ENCODE measurements at places on chromosomes 12 and 14. TPM values are rescaled to one million over a fixed set of nuclear protein-coding genes. Genes with fewer than 3 reads are reported as not detected.
A peak's percentile ranks its signal among the peaks of the same experiment; 100 is the strongest.

GRCh38 chr14:51228391-51228790, 11.7 kb upstream of the TMX1 start:
- H3K27me3 ChIP-seq: no peaks in the 10 kb centered on the region
- DNase-seq: no peak
- H3K4me1 ChIP-seq: no peaks in the 10 kb centered on the region

GRCh38 chr14:63275611-63276010, 43.1 kb downstream of the GPHB5 start:
- H3K27ac ChIP-seq: no peak overlapping the region
- no peak overlapping the region for H3K4me3 ChIP-seq
- no peaks in the 10 kb centered on the region for H3K27me3 ChIP-seq
- H3K4me1 ChIP-seq: no peaks in the 10 kb centered on the region

GRCh38 chr12:46948936-46949545, 123.2 kb upstream of the SLC38A4 start:
- H3K4me1 ChIP-seq: no peaks in the 10 kb centered on the region
- no peak for DNase-seq
- no peaks in the 10 kb centered on the region for H3K27me3 ChIP-seq
- H3K4me3 ChIP-seq: no peak overlapping the region

- H3K36me3 ChIP-seq: no peaks in the 10 kb centered on the region
- no peak overlapping the region for H3K27ac ChIP-seq
- DNase-seq: no peak
- no peaks in the 10 kb centered on the region for H3K27me3 ChIP-seq
- H3K4me3 ChIP-seq: no peak overlapping the region
- H3K4me1 ChIP-seq: no peaks in the 10 kb centered on the region
Measured at GRCh38 chr14:31252865-31253264, 45.3 kb upstream of the HECTD1 start.

GRCh38 chr12:109723311-109723881, 9.8 kb downstream of the FAM222A start:
- H3K27ac ChIP-seq: no peak overlapping the region
- peak overlapping the region; percentile 20 for H3K4me3 ChIP-seq
- no peaks in the 10 kb centered on the region for H3K36me3 ChIP-seq
- peaks cover 4% of the 10 kb centered on the region for H3K27me3 ChIP-seq
- DNase-seq: no peak

GRCh38 chr12:82522762-82523161, 163.9 kb upstream of the TMTC2 start:
- no peak for DNase-seq
- H3K36me3 ChIP-seq: no peaks in the 10 kb centered on the region
- H3K4me3 ChIP-seq: no peak overlapping the region
- no peaks in the 10 kb centered on the region for H3K27me3 ChIP-seq

The E2F7 gene
- 4.2 TPM for total RNA-seq

The CELA1 gene
- total RNA-seq: not detected

The GRIP1 gene
- total RNA-seq: 67.1 TPM

Measured in glutamatergic neuron (in vitro differentiated cells).